Cardiac septum (tissue), 1 donor: ENCODE measurements at places on chromosomes 1 and 21.

DNA sequence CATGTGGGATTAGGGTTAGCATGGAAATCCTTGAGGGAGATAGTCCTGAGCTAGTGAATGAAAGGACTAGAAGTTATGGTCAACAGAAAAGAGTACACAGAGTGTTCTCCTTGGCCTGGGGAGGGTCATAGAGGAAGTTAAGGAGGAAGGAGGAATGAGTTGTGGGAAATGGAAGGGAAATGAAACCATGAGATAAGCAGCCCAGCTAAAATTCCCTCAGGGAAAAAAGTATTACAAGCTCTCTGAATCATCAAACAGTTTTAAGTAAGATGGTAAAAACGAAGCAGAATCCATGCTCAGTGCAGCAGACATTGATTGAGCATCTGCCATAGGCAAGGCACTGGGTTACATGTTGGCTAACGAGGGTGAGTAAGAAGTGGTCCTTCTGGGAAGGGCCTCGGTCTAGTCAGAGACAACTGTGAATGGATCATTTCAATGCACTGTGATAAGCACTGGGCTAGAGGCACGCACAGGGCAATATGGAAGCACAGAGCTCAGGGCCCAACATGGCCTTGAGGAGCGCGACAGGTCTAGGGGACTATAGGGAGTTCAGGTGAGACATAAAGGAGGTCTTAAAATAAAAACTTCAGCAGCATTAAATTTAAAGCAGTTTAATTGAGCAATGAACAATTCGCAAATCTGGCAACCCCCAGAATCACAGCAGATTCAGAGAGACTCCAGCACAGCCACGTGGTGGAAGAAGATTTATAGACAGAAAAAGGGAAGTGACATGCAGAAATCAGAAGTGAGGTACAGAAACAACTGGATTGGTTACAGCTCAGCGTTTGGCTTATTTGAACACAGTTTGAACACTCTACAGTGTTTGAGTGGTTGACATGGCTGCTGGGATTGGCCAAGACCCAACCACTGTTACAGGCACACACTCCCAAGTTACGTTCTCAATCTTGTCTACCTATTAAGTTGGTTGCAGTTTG lies 219.5 kb downstream of the HLX start:
- no peak for DNase-seq

DNA sequence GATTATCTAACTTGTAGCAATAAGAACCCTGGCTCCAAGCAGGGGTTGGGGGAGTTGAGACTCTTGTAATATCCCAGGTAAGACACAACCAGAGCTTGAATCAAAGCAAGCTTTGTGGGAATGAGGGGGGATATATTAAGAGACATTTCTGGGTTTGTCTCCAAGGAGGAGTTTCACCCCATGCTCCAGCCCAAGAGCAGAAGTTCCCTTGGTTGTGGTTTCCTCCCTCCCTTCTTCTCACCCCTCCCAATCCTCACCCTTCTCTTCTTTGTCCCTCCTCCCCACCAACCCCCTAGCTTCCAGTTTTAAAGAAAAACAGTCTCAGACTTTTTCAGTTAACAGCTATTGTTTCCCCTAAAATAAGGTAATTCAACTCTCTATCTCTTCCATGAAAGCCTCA lies 11.9 kb downstream of the TRAF3IP3 start:
- no peak for DNase-seq

- DNase-seq = no peak
Observed at GRCh38 chr1:38776466-38777065, 83.0 kb downstream of the RRAGC start.

DNA sequence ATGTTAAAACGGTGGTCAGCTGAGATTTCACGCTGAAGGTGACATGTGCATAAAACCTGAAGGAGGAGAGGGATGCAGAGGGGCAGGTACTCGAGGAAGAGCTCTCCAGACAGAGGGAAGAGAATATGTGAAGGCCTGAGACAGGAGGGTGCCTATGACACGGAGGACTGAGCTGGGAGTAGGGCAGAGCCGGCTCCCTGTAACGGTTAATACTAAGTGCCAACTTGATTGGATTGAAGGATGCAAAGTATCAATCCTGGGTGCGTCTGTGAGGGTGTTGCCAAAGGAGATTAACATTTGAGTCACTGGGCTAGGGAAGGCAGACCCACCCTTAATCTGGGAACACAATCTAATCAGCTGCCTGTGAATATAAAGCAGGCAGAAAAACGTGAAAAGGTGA lies 136.2 kb upstream of the SYT6 start:
- DNase-seq = no peak

DNA sequence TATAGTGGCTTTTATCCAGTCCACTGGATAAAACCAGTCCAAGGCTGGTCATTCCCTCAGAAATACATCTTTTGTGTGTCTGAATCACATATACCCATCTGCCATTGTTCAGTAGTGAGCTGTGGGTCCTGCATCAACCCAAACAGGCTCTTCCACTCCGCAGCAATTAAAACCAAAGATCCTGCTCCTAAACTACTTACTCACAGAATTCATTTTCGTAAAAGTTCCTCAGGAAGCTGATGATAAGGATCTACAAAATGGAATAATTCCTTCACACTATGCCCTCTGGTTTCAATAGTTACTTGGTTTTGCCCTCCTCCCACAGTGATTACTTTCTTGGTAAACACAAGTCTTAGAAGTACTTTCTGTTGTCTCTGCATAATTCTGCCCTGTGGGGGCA lies 5.1 kb upstream of the MFSD2A start:
- DNase-seq = no peak

DNA sequence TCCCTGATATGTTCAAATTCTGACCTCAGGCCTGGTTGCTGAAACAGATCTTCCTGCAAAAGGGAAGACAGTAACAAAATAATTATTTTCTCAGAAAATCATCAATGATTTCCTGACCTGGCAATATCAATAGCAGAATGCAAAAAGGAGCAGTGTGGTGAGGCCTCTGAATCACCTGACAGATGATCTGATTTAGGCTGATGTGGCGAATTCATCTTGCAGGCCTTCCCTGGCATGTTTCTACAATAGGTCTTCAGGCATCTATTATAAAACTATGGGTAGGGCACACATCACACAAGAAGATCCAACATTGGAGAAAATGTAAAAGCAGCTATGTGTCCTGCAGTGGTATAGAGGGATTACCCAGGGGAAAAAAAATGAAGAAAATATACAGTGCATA lies 7.1 kb upstream of the MTF1 start:
- DNase-seq = no peak
